ENCODE measurements at places on chromosomes 4 and X.
A peak's percentile ranks its signal among the peaks of the same experiment; 100 is the strongest.

- no peak for DNase-seq
These were observed 618.6 kb downstream of the CENPC start for GRCh38 chr4:66926687-66927086.

DNA sequence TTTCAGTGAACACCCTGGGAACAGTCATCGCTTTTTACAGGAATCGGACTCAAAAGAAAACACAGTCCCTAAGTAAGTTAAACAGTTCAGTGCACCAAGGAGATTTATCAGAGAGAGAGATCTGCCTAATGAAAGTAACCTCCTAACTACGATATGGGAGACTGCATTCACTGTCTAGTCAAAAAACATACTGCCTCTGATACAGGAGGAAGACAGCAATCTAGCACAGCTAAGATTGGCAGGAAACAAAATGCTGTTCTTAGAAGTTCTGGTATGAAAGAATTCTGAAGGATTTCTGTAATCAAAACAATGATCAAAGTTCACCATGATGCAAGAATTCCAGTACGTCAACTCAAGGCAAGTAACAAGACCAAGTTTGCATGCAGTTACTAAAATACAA, 92.8 kb downstream of the MAML3 start:
- no peak for DNase-seq

GRCh38 chrX:130136496-130136895, 26.2 kb upstream of the ELF4 start:
- no peak for DNase-seq

GRCh38 chr4:129966175-129966574, 870.2 kb downstream of the C4orf33 start:
- DNase-seq = no peak

- no peak for DNase-seq
These were observed 43.1 kb upstream of the WDR1 start for GRCh38 chr4:10159671-10160070.

GRCh38 chr4:8385611-8386010, 54.9 kb downstream of the ACOX3 start:
- DNase-seq = no peak

- DNase-seq = no peak
These were observed 67.4 kb downstream of the APBB2 start for GRCh38 chr4:41146716-41147506.

- DNase-seq = no peak
These were observed 76.1 kb downstream of the HMGB2 start for GRCh38 chr4:173257732-173258717.

DNA sequence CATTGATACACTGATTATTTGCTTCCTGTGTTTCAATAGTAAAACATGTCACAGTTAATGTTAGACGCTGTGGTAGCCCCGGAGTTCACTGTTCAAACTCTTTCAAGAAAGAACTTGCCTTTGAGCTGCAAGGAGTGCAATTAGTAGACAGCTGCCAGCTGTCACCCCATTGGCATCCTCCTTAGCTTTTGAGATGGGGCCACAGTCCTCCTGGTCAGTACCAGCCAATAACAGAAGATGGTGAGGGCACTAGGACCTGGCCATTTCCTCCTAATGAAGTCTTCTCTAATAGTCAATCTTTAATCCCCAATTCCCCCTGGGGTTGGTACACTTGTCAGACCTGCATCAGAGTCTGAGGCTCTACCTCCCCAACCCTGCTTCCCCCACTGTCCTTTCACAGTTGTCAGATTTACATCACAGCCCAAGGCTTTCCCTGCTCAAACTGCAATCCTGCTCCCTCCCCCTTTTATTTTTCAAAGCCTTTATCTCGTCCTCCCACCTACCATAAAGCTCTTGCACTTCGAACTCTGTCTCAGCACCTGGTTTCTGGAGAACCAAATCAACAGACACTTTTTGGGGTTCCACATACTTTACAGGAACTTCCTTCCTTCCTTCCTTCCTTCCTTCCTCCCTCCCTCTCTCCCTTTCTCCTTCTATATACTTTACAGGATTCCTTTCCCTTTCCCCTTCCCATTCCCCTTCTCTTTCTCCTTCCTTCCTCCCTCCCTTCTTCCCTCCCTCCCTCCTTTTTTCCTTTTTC, 182.0 kb downstream of the RASL11B start:
- DNase-seq = no peak

DNA sequence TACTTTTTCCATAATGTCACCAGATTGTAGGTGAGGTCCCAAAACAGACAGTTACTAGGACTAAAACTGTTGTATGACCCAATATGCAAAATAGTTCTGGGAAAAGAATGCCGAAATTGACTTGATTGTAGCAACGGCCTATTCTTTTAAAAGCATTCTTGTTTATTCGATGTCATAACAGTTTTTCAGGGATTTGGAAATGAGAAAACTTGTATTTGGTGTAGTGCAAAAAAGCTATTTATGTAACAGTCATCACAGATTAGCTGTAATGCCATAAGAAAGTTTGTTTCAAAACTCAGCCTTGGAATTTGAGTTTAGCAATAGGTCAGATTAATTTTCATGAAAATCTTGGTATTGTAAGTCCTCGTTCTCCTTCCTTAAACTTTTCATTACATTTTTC, 69.2 kb upstream of the DIAPH2 start:
- DNase-seq = no peak

GRCh38 chrX:115459883-115460880, 100.8 kb upstream of the PLS3 start:
- DNase-seq = no peak

GRCh38 chr4:165537028-165537648, 158.3 kb downstream of the CPE start:
- DNase-seq = peak; percentile 29

DNA sequence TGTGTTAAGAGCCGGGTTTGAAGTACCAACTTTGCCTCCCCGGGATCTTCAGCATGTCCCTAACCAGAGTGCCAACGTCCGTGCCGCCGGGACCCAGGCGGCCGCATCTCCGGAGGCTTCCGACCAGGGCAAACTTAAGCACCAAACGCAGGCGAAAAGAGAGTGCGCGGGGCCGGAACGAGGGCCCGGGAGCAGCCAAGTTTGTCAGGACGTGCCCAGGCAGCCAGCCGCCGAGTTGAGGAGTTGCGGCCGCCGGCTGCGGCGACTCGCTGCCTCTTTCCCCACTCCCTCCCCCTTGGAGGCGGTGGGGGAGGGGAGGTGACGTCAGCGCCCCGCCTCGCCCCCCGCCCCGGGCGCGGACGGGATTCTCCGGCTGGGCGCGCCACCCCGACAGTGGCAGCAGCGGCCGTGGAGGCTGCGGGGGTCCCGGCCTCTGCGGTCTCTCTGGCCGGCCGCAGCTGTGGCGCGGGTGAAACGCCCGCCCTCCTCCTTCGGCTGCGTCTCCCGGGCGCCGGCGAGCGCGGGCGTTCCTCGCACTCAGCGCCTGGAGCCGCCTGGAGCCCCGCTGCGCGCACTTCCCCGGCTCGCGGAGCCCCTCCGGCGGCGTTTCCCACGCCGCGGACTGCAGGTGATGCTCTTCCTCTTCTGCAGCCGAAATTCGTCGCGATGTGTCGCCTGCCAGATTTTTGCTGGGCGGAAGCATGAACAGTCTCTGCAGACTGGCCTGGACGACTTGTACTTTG, 2.9 kb upstream of the FAT1 start:
- peak; percentile 40 for DNase-seq

- DNase-seq = no peak
These were observed 27.4 kb downstream of the APELA start for GRCh38 chr4:164904336-164904735.

- DNase-seq = no peak
These were observed 90.7 kb upstream of the JADE1 start for GRCh38 chr4:128718768-128719167.

DNA sequence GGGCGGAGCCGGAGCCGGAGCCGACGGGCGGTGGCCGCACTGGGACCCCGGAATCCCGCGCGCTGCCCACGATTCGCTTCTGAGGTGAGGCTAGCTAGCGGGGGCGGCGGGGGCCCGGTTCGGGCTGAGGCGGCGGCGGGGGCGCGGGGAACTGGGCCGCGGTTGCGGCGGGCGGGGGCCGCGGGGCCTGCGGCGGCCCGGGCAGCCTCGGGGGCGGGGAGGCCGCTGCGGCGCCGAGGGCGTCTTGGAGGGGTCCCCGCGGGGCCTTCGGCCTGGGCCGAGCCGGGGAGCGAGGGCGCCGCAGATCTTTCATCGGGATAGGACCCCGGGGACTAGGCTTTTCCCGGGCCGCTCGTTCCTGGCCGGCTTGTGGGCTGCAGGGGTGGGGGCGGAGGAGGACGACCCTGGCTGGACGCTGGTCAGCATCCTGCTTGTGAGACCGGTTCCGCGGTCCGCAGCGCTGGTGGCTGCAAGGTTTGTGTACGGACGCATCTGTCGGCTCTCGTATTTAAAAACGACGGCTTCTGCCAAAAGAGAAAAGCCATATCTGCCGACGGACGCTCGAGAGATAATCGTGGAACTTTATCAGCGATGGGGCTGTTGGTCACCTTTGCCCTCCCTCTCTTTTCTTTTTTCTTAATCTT, 419 bp downstream of the ADD1 start:
- DNase-seq = no peak

GRCh38 chr4:102522031-102522440, 20.9 kb downstream of the NFKB1 start:
- no peak for DNase-seq

GRCh38 chrX:119942831-119943184, 743 bp downstream of the NKAP start:
- DNase-seq = peak; percentile 10

GRCh38 chr4:142781114-142781513, 65.0 kb downstream of the INPP4B start:
- no peak for DNase-seq

GRCh38 chr4:10810411-10810810, 125.8 kb upstream of the CLNK start:
- no peak for DNase-seq

- DNase-seq = no peak
These were observed 223.0 kb upstream of the GPC4 start for GRCh38 chrX:133638285-133638684.

- DNase-seq = peak; percentile 6
These were observed 62.2 kb downstream of the PRKX start for GRCh38 chrX:3651277-3651676.

DNA sequence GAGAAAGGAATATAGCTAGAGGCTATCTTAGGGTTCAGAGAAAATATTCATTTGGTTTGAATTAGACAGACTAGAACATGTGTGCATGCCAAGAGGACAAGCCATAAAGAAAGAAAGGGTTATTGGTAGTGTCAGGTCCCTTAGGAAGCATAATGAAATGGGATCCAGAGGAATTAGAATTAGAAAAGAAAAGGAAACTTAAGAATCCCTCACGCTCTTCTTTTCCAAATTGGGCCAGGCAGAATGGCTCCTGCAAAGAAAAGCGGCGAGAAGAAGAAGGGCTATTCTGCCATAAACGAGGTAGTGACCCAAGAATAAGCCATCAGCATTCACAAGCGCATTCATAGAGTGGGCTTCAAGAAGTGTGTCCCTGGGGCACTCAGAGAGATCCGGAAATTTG, 4.9 kb upstream of the ABCG2 start:
- DNase-seq = no peak

DNA sequence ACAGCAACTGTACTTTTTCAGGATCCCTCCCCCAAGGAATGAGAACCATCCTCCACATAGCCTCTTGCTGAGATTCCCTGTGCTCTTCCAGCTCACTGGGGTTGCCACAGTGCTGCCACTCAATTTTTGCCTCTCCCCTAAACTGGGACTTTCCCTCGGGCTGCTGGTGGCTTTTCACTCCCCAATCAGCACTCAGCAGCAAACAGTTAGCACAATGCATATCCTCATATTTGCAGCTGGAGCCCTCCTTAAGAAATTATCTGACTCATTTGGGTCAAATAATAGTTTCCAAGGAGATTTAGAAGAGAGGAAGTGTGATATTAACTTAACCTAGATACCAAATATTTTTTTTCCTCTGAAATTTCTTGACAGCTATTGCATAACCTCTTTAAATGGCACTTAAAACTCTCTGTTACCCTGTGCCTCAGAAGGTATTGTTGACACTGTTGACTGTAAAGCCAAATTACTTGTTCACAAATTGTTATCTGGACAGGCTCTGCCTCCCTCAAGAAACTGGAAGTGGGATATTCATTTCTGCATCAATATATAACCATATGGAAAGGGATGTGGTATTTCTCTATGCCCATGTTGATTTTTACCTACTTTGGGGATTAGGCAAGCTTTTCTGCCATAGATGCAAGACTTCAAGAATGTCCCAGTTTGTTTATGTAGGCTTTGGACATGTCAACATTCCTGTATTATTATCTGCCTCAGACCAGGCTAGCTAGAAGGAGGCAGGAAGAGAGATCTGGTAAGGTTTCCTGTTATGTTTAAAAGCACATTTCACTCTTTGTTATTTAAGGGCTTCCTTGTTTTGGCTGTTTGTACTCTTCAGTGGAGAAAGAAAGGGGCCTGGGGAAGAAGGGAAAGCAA, 58.0 kb downstream of the SEPTIN11 start:
- no peak for DNase-seq

DNA sequence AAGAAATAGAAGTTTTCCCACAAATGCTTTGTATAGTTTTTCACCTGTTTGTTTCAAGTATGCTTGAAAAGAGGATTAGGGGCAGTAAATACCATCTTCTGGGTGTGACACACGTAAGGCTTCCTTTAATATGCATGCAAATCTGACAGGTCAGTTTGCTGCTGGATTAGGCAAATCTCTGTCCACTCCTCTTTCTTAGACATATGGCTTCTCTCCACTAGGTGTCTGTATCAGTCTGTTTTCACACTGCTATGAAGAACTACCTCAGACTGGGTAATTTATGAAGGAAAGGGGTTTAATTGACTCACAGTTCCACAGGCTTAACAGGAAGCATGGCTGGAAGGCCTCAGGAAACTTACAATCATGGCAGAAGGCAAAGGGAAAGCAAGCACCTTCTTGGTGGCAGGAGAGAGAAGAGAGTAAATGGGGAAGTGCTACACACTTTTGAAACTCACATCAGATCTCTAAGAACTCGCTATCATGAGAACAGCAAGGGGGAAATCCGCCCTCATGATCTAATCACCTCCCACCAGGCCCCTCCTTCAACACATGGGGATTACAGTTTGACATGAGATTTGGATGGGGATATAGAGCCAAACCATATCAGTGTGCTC, 66.9 kb downstream of the TAB3 start:
- DNase-seq = no peak

DNA sequence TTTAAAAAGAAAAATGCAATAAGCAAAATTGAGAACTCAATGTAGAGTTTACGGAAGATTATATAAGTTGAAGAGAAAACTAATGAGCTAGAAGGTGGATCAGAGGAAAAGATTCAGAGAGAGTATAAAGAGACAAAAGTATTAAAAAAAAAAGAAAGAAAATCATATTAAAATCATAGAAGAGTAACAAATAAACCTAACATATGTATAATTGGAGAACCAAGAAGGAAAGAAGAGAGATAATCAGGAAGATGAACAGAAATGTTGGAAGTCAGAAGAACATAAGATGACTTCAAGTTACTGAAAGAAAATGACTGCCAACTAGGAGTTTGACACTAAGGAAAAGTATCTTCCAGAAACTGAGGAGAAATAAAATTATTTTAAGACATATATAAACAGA, 34.3 kb upstream of the ANTXR2 start:
- DNase-seq = no peak

DNA sequence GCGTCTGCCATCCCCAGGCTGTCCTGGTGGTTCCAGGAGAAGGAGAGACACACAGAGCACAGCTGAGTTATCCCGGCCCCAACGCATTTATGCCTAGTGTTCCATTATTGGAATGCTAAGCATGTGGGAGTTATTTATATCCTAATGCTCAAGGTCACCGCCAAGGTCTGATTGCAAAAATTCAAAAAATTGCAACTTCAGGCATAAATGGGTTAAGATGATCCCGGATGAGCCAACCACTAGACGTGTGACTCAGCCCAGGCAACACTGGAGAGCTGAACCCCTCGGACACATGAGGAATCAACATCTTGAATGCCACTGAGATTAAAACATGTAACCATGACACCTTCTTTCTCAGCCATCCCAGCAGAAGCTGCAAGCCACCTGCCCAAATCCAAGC, 3.8 kb upstream of the ZCCHC4 start:
- no peak for DNase-seq

GRCh38 chr4:88818631-88819470, 121.2 kb upstream of the NAP1L5 start:
- no peak for DNase-seq
